Activated T-helper 2 cell treated with anti-CD3 and anti-CD28 coated beads, Interferon-gamma antibody, Interleukin-2, Interleukin-4, amounts not matched to agents 10 μg/mL and 5 μg/mL and 100 μg/mL, durations not matched to agents 14 hours and 24 hours and 36 hours (primary cell): ENCODE measurements at places on chromosomes 1 and 21. TPM values are rescaled to one million over a fixed set of nuclear protein-coding genes. Genes with fewer than 3 reads are reported as not detected.

DNA sequence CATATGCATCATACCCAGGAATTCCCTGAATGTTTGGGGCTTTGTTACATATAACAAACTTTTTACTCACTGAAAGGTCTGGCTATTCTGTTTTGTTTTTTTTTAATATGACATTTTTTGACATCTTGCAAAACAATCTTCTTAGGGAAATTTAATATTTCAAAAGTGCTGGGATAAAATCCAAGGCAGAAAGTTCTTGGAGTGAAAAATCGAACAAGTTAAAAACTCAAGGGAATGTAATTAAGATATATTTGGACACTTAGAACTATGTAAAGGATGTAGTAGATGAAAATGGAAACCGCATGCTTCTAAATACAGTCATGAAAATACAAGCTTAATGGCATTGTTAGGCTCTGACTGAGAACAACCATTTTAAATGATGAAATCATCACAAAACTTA, 8.6 kb downstream of the CHODL start:
- H3K4me3 ChIP-seq: no peak overlapping the region
- H3K27ac ChIP-seq: no peak overlapping the region
- no peaks in the 10 kb centered on the region for H3K27me3 ChIP-seq

Gene TMEM59
- total RNA-seq: 128 and 133 TPM in 2 replicates

Gene ZNF669
- 8.2 and 8.7 TPM in 2 replicates for total RNA-seq

DNA sequence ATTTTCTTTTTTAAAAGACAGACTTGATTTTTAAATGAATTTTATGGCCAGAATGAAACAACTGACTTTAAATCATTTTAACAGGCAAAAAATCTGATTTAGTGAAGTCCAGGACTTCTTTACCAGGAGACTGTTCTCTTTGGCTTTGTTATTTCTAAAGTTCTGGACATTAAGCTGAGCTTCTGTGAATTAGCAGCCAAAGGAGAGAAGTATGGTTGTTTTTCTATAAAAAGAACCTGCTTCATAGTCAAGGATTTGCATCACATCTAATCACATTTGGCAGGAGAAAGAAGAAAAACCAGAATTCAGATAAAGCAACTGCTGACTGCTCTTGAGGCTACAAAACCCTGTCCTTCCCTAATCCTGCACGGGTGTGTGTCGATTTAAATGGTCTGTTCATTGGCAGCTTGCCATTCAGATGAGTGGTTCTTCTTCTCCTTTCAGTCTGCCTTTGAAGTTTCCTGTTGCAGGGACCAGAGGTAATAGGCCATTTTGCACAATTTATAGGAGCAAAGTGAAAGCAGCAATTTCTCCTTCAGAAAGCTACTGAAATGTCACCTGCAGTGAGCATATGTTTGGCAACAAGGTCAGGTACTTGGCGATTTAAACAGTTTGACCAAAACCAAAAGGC, 215.4 kb downstream of the OLFM3 start:
- H3K4me1 ChIP-seq: no peaks in the 10 kb centered on the region
- H3K4me3 ChIP-seq: no peak overlapping the region
- no peak overlapping the region for H3K27ac ChIP-seq

GRCh38 chr1:116739371-116740012, 14.7 kb upstream of the CD2 start:
- H3K4me3 ChIP-seq: peak overlapping the region; percentile 61
- DNase-seq: no peak
- peaks cover 30% of the 10 kb centered on the region for H3K36me3 ChIP-seq
- H3K27ac ChIP-seq: peak overlapping the region; percentile 100
- H3K4me1 ChIP-seq: peaks cover 56% of the 10 kb centered on the region
- H3K27me3 ChIP-seq: no peaks in the 10 kb centered on the region

- no peak overlapping the region for H3K4me3 ChIP-seq
- H3K27ac ChIP-seq: no peak overlapping the region
- H3K36me3 ChIP-seq: peaks cover 6% of the 10 kb centered on the region
- H3K27me3 ChIP-seq: no peaks in the 10 kb centered on the region
- H3K4me1 ChIP-seq: peaks cover 2% of the 10 kb centered on the region
- no peak for DNase-seq
Observed at GRCh38 chr1:112544011-112544688, 35.4 kb downstream of the WNT2B start.

DNA sequence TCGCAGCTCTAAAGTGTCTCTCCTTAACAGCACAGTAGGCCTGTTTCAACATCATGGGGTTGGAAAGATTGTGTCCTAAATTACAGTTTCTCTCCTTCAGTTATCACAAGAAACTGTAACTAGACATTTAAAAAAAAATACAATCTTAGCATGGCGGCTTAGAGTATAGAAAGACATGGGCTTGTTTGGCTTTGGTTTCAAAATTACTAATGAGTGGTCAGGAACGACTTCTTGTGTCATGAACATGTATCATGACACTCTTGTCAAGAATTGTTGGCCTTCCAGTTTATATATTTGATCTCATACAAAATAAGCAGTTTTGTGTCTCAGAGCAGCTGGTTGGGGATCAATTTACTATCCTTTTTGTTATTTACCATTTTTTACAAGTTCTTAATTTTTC, 2.1 kb downstream of the GJA8 start:
- H3K36me3 ChIP-seq: no peaks in the 10 kb centered on the region
- H3K27ac ChIP-seq: no peak overlapping the region
- no peak overlapping the region for H3K4me3 ChIP-seq
- H3K4me1 ChIP-seq: peaks cover 12% of the 10 kb centered on the region
- H3K27me3 ChIP-seq: peaks cover 19% of the 10 kb centered on the region

Gene LEFTY2
- total RNA-seq: not detected in 2 replicates

- no peak overlapping the region for H3K4me3 ChIP-seq
- H3K27me3 ChIP-seq: peaks cover 16% of the 10 kb centered on the region
- DNase-seq: no peak
- H3K36me3 ChIP-seq: no peaks in the 10 kb centered on the region
- H3K4me1 ChIP-seq: peaks cover 6% of the 10 kb centered on the region
Observed at GRCh38 chr1:156935505-156936128, 15.2 kb downstream of the LRRC71 start.

DNA sequence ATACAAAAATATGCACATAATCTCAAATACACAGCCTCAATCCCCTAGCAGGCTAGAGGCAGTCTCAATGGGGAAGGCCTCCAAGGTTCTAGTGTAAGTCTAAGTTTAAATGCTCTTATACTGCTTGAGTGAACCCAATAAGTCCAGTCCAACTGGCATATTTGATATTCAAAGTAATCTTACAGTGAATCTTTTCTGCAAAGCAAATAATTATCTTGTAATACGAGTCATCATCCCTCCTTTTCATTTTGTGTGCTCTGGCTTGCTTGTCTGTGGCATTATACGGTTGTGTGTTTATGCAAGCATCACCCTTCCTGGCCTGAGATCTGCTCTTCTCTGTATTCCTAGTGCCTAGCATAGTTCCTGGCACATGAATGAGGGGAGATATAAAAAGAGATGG, 166.9 kb upstream of the HMGB4 start:
- no peaks in the 10 kb centered on the region for H3K4me1 ChIP-seq
- H3K4me3 ChIP-seq: no peak overlapping the region
- no peak for DNase-seq
- H3K36me3 ChIP-seq: no peaks in the 10 kb centered on the region

- H3K27me3 ChIP-seq: peaks cover 2% of the 10 kb centered on the region
- H3K27ac ChIP-seq: peak overlapping the region; percentile 32
- peaks cover 26% of the 10 kb centered on the region for H3K4me1 ChIP-seq
- H3K4me3 ChIP-seq: no peak overlapping the region
- no peak for DNase-seq
- no peaks in the 10 kb centered on the region for H3K36me3 ChIP-seq
Observed at GRCh38 chr1:182299728-182300616, 91.6 kb downstream of the GLUL start.

Gene RGS8
- not detected in 2 replicates for total RNA-seq

Gene VHLL
- not detected in 2 replicates for total RNA-seq

DNA sequence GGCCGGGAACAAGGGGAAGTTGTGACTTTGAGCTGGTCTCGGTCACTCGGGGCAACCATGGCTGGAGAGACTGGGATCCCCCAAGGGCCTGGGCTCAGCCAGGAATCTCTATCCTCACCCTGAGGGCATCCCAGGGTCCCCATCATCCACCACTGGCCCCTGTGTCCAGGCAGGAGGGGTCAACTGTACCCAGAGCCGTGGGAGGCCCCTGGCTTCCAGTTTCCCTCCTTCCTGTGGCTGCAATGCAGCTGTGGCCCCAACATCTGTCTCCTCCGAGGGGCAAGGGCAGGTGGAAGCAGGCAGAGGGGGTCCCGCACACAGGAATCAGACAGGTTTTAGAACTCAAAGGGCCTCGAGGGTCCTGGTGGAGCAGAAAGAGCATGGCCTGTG, 332.7 kb upstream of the VAMP3 start:
- no peak for DNase-seq
- no peak overlapping the region for H3K4me3 ChIP-seq
- H3K36me3 ChIP-seq: no peaks in the 10 kb centered on the region
- no peak overlapping the region for H3K27ac ChIP-seq
- no peaks in the 10 kb centered on the region for H3K27me3 ChIP-seq

DNA sequence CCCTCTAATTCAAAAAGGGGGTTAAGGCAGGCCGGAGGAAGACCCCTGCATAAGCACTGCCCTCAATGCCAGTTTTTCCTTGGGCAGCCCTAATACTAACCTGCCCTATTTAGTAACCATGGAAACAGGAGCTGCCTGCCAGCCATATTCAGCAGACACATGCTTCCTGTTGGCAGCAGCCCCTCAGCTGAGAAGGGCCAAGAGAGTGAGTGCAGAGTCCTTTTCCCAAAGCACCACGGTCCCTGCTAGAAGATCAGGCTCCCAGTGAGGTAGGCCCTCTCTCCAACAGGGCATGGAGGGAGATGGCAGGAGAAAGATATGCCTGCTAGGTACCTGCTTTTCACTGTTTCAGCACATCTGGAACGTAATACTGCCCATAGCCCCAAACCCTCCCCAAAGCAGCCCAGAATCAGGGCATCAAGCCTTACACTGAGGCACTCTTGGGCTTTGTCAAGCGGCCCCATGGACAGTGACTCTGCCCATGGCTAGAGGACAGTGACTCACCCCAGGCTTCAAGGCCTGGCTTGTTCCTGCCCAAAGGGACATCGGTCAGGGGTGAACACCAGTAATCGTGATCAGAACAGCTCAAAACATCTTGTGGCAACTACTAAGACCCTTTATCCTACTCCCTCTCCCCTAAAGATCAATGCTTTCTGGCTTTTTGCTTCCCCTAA, 64.5 kb downstream of the BCAR3 start:
- H3K4me1 ChIP-seq: peaks cover 22% of the 10 kb centered on the region
- H3K27ac ChIP-seq: no peak overlapping the region
- DNase-seq: no peak
- H3K36me3 ChIP-seq: peaks cover 6% of the 10 kb centered on the region

Gene AGBL4
- not detected in 2 replicates for total RNA-seq

- no peak overlapping the region for H3K27ac ChIP-seq
- H3K27me3 ChIP-seq: no peaks in the 10 kb centered on the region
- H3K4me3 ChIP-seq: no peak overlapping the region
- no peak for DNase-seq
- H3K36me3 ChIP-seq: no peaks in the 10 kb centered on the region
Observed at GRCh38 chr1:161009602-161010211, 11.2 kb downstream of the F11R start.

Gene MLLT11
- total RNA-seq: 3.7 and 3.8 TPM in 2 replicates

DNA sequence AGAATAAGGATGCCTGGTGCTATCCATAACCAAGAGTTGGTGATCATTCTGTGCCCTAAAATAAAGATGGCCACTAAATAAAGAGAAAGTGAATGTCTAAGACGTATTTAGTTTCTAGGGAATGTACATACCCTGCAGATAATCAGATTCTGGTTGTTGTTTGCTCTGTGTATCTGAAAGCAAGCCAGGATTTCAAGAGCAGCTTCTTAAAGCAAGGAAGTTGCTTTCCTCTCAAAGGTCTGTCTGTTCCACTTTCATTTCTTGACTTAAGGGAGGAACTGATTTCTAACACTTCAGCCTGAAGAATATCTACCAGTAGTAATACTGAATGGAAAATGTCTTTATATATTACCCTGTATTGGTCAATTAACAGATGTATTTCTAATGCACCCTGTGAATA, 88.8 kb downstream of the KIF1B start:
- DNase-seq: no peak
- H3K36me3 ChIP-seq: peaks cover 39% of the 10 kb centered on the region
- H3K4me1 ChIP-seq: peaks cover 2% of the 10 kb centered on the region
- no peaks in the 10 kb centered on the region for H3K27me3 ChIP-seq
- no peak overlapping the region for H3K4me3 ChIP-seq

DNA sequence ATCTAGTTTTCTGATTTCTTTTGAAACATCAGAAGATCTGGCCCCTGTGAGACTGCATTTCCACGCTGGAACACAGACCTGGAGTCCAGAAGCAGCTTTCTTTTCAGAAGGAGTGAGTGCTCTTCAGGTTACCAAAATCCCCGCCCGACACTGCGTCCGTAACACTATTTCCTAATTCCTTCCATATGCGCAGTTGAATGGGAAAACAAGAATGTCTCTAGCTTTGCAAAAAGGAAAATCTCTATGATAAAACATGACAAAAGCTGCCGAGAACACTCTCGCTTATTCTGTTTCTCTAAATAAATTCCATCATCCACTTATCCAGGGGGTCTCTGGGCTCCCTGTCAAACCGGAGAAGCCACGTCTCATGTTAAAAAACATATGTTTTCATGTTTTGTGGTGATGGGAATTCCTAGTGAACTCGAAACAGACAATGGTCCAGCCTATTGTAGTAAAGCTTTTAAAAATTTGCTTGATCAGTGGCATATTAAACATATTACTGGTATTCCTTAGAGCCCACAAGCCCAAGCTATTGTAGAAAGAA, 67.7 kb downstream of the PLD5 start:
- no peaks in the 10 kb centered on the region for H3K27me3 ChIP-seq
- H3K4me1 ChIP-seq: no peaks in the 10 kb centered on the region
- no peak for DNase-seq
- no peak overlapping the region for H3K27ac ChIP-seq
- no peak overlapping the region for H3K4me3 ChIP-seq

Gene CD5L
- not detected in 2 replicates for total RNA-seq
